ENCODE measurements at places on chromosomes 4 and X.

DNA sequence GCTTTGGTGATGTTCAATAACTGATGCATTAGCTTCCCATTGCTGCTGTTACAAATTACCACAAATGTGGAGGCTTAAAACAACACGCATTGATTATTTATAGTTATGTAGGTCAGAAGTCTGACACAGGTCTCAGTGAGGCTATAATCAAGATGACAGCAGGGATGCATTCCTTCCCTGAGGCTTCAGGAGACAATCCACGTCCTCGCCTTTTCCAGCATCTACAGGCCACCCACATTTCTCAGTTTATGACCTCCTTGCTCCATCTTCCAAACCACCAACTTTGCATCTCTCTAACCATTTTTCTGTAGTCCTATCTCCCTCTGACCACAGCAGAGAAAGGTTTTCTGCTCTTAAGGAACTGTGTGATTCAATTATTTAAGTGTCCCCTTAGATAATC lies 92.5 kb downstream of the GASK1B start:
- DNase-seq: no peak

DNA sequence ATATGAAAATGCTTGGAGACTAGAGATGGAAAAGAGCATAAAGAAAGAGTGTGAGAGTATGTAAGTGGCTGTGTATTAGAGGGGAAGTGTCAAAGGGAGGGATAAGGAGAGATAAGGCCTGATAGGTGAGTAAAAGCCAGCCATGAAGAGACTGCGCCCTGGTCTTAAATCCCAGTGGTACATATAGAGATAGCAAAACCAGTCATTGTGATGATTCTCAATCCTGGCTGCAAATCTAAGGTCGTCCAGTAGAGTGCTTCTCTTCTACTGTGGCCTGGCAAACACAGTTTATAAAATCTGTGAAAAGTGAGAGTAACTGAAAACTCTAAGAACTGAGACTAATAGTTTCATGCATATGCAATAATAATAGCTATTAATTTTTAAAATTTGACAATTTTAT lies 86.9 kb downstream of the MAB21L2 start:
- DNase-seq: no peak

- DNase-seq: no peak
Observed at GRCh38 chr4:101400096-101400495, 52.8 kb upstream of the PPP3CA start.

- DNase-seq: peak; percentile 40
Observed at GRCh38 chr4:105191621-105192210, 45.0 kb downstream of the TET2 start.

DNA sequence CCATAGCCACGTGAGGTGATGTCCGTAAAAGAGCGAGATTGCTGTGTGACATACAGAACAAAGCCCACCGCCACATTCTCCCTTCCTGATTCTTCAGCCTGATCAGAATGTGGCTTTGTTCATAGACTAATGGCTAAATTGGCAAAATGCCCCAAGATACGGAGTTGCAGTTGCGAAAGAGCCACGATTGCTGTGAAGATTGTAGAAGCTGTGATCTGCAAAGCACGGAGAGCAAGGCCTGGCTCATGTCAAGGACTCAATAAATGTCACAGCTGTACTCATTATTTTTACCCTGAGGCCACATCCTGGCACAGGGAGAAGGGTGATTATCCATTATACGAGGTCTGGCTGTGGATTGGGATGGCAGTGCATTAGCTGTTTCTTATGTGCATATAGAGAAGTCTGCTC lies 34.2 kb downstream of the ARSD start:
- DNase-seq: peak; percentile 49

GRCh38 chr4:166128403-166128802 lies 255.4 kb downstream of the TLL1 start:
- no peak for DNase-seq

DNA sequence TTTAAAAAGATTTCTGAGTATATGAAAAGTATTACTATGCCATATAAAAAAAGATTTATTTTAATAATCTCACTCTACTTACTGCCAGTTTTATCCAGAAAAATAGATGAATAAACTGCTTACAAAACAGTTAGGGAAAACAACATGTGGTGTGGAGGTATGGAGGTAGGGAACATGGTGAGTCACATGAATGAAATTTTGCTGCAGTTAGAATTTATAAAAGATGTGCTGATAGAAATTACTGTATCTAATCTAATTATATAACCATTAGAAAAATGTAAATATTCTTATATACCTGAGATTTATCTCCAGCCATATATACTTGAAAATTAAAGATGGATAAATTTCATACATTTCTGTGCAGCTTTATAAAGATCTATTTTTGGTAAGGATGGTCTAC lies 184.0 kb upstream of the ANK2 start:
- DNase-seq: no peak

- no peak for DNase-seq
Observed at GRCh38 chr4:77776182-77777134, 42.7 kb downstream of the CNOT6L start.

- DNase-seq: peak; percentile 0
Observed at GRCh38 chr4:57303012-57303751, 193.0 kb upstream of the IGFBP7 start.

- DNase-seq: no peak
Observed at GRCh38 chr4:2786152-2786671, 6.7 kb upstream of the SH3BP2 start.

- DNase-seq: no peak
Observed at GRCh38 chr4:76257824-76258223, 6.3 kb downstream of the FAM47E start.

GRCh38 chr4:105683038-105683437 lies 25.5 kb downstream of the INTS12 start:
- DNase-seq: no peak

- no peak for DNase-seq
Observed at GRCh38 chrX:22193851-22194659, 78.7 kb upstream of the CBLL2 start.

DNA sequence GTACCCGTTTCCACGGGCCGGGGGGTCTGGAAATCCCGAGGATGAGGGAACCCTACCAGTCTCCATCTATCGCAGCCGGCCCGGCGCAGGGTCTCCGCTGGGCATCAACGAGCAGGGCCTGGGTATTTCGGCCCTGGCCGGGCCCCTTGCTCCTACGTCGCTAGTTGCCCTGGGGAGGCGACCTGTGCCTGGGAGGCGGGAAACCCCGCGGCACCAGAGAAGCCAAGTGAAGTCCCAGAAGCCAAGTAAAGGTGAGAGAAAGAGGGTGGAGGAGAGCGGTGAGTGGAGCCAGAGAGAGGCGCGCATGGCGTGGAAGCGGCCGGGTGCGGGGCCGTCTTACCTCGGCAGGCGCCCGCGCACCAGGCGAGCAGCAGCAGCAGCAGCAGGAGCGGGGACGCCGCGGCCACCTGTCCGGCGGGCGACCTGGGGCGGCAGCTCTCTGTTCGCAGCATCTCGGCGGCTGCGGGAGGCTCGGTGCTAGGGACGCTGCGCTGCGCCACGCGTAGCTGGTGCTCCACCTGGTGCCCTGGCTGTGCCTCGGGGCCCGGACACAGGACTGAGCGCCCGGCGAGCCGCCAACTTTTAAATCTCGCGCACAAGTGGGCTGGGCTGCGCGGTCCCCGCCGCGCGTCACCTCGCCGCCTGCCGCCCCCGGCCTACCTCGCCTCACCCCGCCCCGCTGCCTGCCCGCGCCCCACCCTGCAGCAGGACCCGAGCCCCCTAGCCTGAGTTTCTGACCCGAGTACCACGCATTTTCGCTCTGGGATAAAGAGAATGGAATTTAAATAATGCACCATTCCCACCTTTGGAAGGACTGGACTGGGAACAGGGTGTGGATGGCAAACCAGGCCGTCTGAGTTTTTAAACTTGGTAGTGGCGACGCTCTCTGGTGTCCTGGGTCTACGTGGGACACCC lies at the start of gene NMU:
NMU (minus strand) TSS at position 558 of the 915 bp plus-strand sequence; CDS start at position 452, 106 bp downstream.
- peak; percentile 12 for DNase-seq

GRCh38 chr4:152729466-152729865 lies 49.7 kb upstream of the TMEM154 start:
- no peak for DNase-seq

GRCh38 chr4:161990721-161991120 lies 173.1 kb downstream of the FSTL5 start:
- DNase-seq: no peak

GRCh38 chr4:8553991-8554405 lies 26.2 kb upstream of the GPR78 start:
- DNase-seq: no peak

- DNase-seq: peak; percentile 51
Observed at GRCh38 chr4:26287756-26288155, 33.1 kb upstream of the RBPJ start.

DNA sequence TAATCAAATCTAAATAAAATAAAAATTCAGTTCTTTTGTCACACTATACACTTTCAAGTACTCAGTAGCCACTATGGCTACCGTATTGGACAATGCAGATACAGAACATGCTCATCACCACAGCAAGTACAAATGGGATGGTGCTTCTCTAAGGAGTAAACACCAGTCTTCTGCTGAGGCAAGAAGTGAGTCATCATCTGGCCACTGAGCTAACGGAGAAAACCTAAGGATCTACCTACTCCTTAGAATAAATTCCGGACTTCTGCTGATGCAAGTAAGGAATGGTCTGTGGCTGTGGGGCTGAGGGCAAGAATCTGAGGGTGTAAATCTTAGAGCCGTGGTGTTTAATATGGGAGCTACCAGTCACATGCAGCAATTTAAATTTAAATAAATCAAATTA lies 11.3 kb upstream of the RBMXL3 start:
- DNase-seq: no peak

GRCh38 chr4:146439999-146440398 lies 81.7 kb downstream of the SLC10A7 start:
- DNase-seq: no peak

DNA sequence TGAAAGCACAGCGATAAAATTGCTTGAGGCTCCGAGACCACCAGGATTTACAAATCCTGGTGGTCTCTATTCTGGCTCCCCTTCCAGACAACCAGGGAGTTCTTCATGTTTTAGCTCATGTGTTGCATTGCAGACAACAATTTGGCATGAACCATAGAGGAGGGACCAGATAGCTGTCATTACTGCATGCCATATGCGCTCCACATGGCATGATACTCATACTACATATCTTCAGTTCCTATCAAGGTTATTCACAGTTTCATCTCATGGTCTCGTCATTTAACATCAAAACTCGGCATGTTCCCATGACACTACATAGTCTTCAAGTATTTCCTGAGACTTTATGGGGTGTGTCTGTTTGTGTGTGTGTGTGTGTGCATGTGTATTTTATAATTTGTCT lies 220.3 kb downstream of the OR13H1 start:
- DNase-seq: no peak

Data from suppressor macrophage (primary cell).